CD4-positive, alpha-beta memory T cell (primary cell): ENCODE measurements at places on chromosomes 4 and X. TPM values are rescaled to one million over a fixed set of nuclear protein-coding genes. Genes with fewer than 3 reads are reported as not detected.

- H3K4me1 ChIP-seq = no peaks in the 10 kb centered on the region
- no peak for DNase-seq
- H3K27me3 ChIP-seq = no peaks in the 10 kb centered on the region
- no peak overlapping the region for H3K4me3 ChIP-seq
- H3K27ac ChIP-seq = no peak overlapping the region
- H3K36me3 ChIP-seq = no peaks in the 10 kb centered on the region
These were observed 565.7 kb upstream of the SMIM31 start for GRCh38 chr4:164188236-164188635.

DNA sequence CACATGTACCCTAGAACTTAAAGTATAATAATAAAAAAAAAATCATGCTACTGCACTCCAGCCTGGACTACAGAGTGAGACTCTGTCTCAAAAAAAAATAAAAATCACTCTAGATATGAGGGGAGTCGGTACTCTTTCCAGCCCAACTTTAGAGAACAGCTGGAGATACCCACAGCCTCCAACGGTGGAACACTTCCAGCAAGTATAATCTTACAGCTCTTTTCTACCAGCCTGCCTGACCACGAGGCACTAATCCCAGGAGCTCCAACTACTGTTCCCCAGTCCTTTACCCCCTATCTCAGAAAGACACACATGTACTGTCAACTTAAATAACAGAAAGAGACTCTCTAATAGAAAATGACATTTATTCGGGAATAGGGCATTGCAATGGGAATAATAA, 46.8 kb downstream of the STEEP1 start:
- no peaks in the 10 kb centered on the region for H3K27me3 ChIP-seq
- DNase-seq = no peak
- no peaks in the 10 kb centered on the region for H3K4me1 ChIP-seq
- H3K27ac ChIP-seq = no peak overlapping the region

DNA sequence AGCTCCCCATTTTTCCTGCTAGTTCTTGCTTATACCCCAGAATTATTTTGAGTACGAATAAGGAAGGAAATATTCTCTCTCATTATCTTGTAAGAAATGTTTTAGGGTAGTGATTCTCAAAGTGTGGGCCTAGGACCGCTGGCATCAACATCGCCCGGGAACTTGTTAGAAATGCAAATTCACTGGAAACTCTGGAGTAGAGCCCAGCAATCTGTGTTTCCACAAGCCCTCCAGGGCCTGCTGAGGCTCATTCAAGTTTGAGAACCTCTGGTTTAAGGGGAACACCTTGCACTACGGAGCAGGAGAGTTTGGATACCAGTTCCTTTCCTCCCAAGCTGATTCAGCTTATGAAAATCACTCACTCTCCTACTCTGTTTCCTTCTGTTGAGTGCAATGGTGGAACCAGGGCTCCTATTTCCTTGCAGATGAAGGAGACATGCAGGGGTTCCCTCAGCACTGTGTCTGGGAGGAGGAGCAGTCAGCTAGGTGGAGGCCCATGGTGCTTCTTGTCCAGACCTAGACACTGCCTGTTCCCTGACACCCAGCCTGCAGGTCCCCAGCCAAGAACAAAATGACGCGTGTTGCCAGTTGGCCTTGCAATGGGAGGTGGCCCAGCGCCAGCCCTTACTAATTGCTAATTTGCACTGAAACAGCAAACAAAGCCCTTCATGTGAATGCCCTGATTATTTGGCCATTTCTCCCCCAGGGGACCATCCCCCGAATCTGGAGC, 68.5 kb downstream of the CYTL1 start:
- no peak overlapping the region for H3K4me3 ChIP-seq
- H3K27me3 ChIP-seq = no peaks in the 10 kb centered on the region
- H3K4me1 ChIP-seq = no peaks in the 10 kb centered on the region
- H3K36me3 ChIP-seq = no peaks in the 10 kb centered on the region

DNA sequence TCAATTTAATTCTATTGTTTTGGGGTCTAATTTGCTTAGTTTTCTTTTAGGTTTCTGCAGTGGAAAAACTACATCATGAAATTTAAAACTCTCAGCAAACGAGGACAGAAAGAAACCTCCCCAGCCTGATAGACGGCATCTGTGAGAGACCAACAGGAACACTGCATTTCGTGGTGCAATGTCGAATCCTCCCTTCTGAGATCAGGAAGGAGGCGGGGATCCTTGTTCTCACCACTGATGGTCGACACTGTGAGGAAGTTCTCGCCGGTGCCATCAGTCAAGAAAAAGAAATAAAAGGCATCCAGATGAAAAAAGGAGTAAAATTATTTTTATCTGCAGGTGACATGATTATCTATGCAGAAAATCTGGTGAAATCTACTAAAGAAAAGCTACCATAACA, 16.5 kb downstream of the GAK start:
- no peak overlapping the region for H3K27ac ChIP-seq
- no peaks in the 10 kb centered on the region for H3K27me3 ChIP-seq
- DNase-seq = no peak
- peaks cover 31% of the 10 kb centered on the region for H3K4me1 ChIP-seq
- H3K4me3 ChIP-seq = no peak overlapping the region

GRCh38 chr4:21744046-21744445, 204.5 kb downstream of the KCNIP4 start:
- no peak overlapping the region for H3K27ac ChIP-seq
- DNase-seq = no peak
- H3K4me1 ChIP-seq = no peaks in the 10 kb centered on the region

DNA sequence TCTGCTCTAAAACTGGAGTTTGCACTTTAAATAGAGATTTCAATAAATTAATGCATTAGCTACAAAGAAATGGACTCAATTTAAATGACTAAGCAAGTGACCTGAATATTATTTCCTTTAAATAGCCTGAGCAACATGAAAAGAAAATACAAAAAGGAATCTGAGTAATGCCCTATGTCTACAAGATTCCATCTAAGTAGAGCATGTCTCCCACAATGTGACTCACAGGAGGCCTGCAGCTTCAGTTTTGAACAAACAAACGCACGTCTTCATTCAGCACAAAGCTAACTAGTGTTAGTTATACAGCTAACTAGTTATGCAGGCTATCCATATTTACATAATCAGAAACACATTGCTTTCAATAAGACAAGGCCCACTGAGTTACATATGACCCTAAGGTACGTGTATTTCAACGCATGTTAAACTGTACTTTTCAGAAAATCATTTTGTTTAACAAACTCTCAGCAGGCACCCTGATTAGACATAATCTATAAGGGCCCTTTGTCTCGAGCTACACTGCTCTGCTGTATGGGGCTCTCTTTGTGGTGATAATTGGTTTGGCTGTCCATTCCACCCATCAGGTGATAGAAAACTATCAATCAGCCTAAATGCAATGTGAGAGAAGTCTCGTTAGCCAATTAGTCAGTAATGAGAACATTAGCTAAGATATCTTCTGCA, 116.5 kb downstream of the MAML3 start:
- no peaks in the 10 kb centered on the region for H3K4me1 ChIP-seq
- DNase-seq = no peak
- H3K4me3 ChIP-seq = no peak overlapping the region
- no peaks in the 10 kb centered on the region for H3K36me3 ChIP-seq
- no peak overlapping the region for H3K27ac ChIP-seq
- H3K27me3 ChIP-seq = peaks cover 3% of the 10 kb centered on the region

- H3K36me3 ChIP-seq = no peaks in the 10 kb centered on the region
- DNase-seq = peak; percentile 50
- H3K4me3 ChIP-seq = no peak overlapping the region
- peak overlapping the region; percentile 44 for H3K27ac ChIP-seq
- H3K27me3 ChIP-seq = no peaks in the 10 kb centered on the region
These were observed 43.3 kb downstream of the CD40LG start for GRCh38 chrX:136691028-136691809.

DNA sequence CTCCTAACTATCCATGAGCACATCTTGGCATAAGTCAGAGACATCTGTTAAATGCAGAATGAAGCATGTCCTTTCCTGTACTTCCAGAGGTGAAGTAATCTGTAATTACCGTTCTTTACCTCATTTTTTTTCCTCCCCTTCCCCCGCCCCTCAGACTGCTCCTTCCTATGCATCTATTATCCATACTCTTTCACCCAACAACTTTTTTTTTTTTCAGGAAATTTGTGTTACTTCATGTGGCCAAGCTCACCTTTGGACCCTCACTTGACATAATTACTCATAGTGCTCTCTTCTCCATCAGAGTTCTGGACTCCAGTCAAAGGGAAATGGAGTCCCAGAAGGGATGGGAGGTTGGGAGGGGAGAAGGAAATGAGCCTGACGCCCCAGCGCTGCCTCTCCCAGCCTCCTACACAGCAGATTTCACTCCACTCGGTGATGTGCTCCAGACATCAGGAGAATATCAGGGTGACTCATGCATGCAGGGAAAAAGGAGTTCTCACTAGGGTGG, 568.8 kb downstream of the STIM2 start:
- H3K36me3 ChIP-seq = no peaks in the 10 kb centered on the region
- H3K27me3 ChIP-seq = no peaks in the 10 kb centered on the region
- H3K4me3 ChIP-seq = no peak overlapping the region
- no peak overlapping the region for H3K27ac ChIP-seq
- no peak for DNase-seq

GRCh38 chr4:173797296-173797695, 267.3 kb upstream of the HAND2 start:
- no peaks in the 10 kb centered on the region for H3K27me3 ChIP-seq
- no peaks in the 10 kb centered on the region for H3K36me3 ChIP-seq
- H3K4me1 ChIP-seq = no peaks in the 10 kb centered on the region
- no peak overlapping the region for H3K4me3 ChIP-seq

DNA sequence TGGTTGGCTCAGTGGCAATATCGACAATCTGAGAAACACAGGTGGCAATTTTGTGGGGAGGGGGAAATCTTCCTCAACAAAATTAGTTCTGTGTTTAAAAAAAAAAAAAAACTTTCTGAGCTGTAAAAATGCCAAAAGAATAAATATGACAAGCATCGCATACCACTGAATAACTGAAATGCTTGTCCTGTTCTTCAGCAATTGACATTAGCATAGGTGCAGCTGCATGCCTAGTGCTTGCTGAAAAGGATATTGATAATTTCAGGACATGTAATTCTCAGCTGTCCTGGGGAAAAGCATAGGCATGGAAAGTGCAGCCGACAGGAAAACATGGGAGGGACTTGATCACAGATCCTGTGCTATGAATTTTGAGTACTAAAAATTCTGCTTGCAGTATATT, 147.2 kb downstream of the SOWAHB start:
- H3K4me3 ChIP-seq = no peak overlapping the region
- H3K36me3 ChIP-seq = no peaks in the 10 kb centered on the region
- H3K4me1 ChIP-seq = no peaks in the 10 kb centered on the region

STK32B gene
- not detected for total RNA-seq

SMR3B gene
- total RNA-seq = not detected

HOPX gene
- 16.9 TPM for total RNA-seq

KLKB1 gene
- 1.4 TPM for total RNA-seq

DCAF4L1 gene
- total RNA-seq = 0.42 TPM

NHSL2 gene
- 8.4 TPM for total RNA-seq
